ENCODE measurements at places on chromosomes 3 and 15.
A peak's percentile ranks its signal among the peaks of the same experiment; 100 is the strongest.

GRCh38 chr3:54014067-54014466 lies 108.3 kb upstream of the CACNA2D3 start:
- DNase-seq = no peak

- no peak for DNase-seq
Observed at GRCh38 chr15:97692301-97693015, 268.0 kb upstream of the ARRDC4 start.

DNA sequence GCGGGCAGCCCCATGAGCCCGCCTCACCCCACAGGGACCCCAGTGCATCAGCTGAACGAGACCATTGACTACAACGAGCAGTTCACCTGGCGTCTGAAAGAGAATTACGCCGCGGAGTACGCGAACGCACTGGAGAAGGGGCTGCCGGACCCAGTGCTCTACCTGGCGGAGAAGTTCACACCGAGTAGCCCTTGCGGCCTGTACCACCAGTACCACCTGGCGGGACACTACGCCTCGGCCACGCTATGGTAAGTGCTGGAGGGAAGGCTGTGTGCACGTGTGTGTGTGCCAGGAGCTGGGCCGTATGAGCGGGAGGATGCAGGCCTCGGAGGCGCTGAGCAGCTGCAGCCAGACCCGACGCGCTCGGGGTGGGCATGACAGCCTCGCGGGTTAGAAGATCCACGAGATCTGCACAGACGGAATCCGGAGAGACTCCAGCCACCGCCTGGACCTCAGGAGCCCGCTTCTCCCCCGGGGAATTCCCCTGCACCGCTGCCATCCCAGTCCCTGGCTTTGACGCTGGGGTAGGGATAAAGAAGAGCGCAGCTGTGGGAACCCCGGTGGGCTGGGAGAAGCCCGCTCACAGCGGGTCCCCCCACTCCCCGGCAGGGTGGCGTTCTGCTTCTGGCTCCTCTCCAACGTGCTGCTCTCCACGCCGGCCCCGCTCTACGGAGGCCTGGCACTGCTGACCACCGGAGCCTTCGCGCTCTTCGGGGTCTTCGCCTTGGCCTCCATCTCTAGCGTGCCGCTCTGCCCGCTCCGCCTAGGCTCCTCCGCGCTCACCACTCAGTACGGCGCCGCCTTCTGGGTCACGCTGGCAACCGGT lies 2.6 kb downstream of the DUOXA2 start:
- no peak for DNase-seq

DNA sequence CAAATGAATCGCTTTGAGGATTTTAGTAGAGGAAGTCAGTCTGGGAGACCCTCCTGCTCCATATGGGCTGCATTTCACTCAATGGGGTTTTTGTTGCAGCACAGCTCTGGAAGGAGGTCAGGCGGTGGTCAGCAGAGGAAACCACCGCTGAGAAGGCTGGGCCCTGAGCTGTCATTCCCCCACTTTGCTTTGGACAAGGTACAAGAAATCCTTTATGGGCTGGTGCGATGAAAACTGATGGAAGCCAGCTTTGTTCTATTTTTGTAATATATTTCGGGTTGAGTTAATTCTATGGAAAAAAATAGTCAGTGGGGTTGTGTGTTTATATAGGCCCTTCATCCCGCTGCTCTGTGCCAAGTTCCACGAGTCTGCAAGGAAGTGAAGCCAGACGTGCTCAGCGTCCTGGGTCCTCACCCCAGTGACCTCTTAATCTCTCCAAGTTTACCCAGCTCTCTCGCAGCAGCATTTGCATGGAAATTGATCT lies 157.1 kb upstream of the TMC3 start:
- peak; percentile 59 for DNase-seq

- no peak for DNase-seq
Observed at GRCh38 chr15:42012928-42013482, 7.8 kb downstream of the PLA2G4E start.

DNA sequence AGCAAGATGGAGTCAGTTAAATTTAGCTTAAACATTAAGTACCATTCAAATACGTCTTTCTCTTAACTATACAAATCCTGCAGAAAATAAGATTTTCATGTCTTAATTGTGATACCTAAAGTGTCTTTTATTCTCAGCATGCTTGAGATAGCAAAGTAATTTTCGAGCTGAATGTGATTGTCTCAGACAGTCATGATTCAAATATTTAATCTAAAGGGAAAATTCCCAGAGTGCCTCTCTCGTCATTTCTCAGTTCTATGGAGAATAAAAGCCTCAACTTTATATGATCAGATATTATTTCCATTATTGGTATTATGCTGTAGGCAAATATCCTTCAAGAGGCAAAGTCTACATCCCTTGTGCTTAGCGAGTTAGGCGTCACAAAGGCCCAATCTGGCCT lies 589.9 kb downstream of the TAFA4 start:
- no peak for DNase-seq

DNA sequence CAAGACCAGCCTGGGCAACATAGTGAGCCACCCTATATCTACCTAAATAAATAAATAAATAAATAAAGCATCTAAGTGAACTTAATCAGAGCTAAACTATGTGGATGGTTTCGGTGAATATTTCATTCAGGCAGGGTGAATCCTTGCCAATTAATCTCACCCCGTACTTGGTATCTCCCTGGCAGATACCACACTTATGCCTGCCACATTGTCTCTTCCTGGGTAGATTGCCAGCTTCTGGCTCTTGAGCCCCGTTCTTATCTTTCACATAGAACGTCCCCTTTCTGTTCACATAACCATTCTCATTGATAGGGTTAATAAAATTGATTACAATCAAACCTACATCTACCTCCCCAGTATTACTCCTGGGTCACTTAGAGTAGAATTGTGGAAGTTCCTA lies 7.0 kb downstream of the SNAP23 start:
- DNase-seq = no peak

DNA sequence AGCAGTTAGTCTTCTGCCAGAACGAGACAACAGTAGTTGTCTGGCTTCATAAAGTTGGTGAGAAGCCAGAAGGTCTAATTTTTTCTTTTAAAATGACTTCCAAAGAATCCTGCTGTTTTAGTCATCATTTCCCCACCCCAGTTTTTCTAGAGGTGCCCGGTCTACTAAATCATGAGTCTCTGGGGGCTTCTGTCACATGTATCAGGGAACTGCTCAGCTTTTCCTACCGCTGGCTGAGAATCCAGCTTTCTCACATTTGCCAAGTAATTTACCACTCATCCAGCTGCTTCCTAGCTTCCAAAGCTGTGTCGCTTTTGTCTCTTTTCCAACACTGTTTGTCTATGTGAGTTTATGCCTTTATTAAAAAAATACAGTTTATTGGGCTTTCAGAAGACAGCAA lies 183.3 kb downstream of the NSUN3 start:
- DNase-seq = peak; percentile 83

- DNase-seq = no peak
Observed at GRCh38 chr15:70827721-70828120, 26.2 kb downstream of the LARP6 start.

- no peak for DNase-seq
Observed at GRCh38 chr3:30832961-30833575, 61.4 kb downstream of the GADL1 start.
